ENCODE measurements at places on chromosomes 7 and 10.

- DNase-seq, result no peak
Observed at GRCh38 chr7:27961255-27961654, 219.3 kb downstream of the JAZF1 start.

GRCh38 chr7:49527182-49527581 lies 246.3 kb upstream of the VWC2 start:
- no peak for DNase-seq

DNA sequence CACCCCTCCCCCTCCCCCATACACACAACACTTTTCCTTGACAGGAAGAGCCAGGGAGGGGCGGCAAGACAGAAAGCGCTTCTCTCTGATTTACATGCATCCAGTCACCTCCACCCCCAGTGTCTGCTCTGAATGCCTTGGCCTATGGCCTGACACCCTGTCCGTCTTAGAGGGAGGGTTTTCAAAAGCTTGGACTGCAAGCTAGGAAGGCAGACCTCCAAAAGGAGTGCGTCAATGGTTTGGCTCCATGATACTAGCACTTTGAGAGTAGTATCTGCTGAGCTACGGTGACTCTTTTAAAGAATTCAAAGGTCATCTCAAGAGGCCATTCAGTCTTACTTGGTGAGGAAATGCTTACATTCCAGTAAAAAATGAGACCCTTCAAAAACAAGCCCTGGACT lies 20.3 kb upstream of the PAX2 start:
- DNase-seq, result no peak

DNA sequence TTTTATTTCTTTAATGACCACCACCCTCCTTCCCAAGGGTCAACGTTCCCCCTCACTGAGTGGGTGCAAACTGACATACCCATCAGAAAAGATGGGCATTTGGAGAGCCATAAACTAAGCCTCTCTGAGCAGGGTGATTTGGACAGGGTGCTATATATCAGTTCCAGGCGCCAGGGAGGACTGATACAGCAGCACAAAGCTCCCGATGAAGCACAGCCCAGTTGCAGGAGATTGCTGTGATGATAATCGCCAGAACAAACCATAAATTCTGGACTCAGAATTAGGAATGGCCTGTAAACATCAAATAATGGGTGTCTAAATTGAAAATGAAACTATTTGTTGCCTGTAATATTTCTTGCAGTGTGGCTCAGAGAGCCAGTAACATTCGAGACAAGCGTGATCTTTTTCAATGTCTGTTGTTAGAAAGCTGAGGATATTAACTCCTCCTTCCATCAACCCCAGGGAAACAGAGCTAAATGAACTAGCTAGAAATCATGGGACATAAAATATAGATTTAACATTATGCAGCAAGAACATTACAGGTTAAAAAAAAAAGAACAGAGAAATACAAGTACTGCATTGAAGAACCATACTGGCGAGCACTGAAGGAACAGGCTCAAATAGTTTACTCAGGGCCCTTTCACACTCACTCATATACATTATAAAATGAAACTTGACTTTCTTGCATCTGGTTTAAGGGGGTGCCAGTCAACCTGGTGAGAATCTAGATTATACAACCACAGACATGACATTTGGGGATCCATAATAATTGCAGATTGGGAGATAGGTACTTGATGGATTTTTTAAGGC lies 137.5 kb upstream of the LRRTM3 start:
- no peak for DNase-seq

DNA sequence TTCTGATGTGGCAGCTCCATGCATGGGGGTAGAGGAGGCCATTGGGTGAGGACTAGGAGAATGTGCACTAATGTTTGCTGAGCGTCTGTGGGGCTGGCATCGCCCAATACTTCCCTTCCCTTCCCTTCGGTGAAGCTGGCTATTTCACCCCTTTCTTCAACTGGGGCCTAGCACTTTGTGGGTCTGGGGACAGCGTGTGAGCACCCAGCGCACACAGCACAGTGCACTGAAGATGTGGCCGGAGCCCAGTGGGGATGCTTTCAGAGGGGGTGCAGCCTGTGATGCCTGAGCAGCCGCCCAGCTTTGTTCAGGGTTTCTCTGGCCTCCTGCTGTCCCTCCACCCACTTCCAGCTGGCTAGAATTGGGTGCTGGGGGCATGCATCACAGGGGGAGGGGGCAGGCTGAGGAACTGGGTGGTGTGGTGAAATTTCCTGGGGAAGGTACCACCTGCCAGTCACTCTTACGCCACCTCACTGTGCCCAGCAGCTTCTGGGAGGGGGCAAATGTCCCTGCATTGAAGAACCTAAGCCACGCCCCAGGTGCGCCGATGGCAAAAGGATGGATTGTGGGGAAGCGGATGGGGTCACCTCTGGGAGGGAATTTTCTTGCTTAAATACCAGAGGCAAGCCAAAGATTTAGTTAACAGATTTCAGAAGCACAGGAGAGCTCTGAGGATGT lies 45.5 kb downstream of the CLEC2L start:
- no peak for DNase-seq

- DNase-seq, result no peak
Observed at GRCh38 chr7:106731646-106732444, 70.9 kb upstream of the CCDC71L start.

DNA sequence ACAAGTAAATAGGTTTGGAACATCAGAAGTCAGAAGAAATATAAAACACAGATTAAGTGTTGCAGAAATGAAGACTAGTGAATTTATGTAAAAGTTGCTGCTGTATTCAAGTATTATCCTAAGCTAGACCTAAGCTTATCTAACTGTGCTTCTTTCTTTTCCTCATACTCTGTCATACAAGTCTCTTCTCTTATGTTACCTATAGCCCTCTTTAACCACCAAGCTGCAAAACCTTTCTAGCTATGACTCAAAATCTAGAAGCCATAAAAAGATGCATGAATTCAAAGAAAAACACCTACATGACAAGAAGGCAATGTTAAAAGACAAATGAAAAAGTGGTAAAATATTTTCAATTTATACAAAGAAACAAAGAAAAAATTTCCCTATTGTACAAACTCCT lies 23.0 kb downstream of the DENND11 start:
- DNase-seq, result no peak

DNA sequence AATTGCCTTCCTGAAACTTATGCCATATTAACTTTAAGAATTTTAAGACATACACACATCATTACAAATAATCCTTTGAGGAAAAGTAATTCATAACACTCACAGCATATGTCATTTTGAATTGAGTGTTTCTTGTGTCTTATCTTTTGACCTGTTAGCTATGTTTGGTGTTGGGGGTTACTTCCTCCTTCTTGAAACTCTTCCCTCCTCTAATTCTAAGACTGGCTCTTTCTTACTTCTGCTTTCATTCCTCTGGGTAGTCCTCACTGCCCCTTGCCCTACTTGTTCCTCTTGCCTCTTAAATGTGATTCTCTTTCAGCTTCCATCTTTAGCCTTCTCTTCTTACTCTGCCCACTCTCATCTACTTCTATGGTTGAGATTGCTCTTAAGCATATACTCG lies 28.3 kb upstream of the PIP4K2A start:
- DNase-seq, result no peak

DNA sequence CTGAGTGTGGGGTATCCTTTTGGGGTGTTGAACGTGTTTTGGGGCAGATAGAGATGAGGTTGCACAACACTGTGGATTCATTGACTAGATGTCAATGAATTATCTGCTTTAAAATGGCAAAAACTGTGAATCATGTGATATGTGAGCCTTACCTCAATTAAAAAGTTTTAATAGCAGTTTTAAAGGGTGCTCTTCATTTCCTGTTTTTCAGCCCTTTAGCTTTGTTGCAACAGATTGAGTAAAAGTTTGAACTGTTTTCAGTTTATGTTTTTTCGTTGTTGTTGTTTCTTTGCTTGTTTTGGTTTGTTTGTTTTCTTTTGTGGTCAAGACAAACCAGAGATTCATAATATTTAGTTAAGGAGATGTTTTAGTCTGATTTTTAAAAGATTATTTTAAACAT lies 9.4 kb downstream of the TAS2R41 start:
- no peak for DNase-seq

GRCh38 chr7:11478426-11478825 lies 353.6 kb downstream of the THSD7A start:
- DNase-seq, result no peak

DNA sequence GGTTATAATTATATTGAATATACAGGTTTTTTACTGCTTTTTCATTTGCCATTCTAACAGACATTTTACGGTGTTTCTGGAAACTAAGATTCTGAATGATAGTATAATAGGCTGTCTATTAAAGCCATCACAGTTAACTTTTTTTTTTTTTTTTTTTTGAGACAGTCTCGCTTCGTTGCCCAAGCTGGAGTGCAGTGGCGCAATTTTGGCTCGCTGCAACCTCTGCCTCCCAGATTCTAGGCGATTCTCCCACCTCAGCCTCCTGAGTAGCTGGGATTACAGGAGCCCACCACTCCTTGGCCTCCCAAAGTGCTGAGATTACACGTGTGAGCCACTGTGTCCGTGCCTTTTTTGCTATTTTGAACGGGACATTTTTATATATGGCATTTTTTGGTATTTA lies 4.4 kb downstream of the TDRD1 start:
- DNase-seq, result no peak

All from heart right ventricle (tissue), 16 donors.